ENCODE measurements at places on chromosomes 2 and 18. TPM values are rescaled to one million over a fixed set of nuclear protein-coding genes. Genes with fewer than 3 reads are reported as not detected.

- DNase-seq: no peak
Observed at GRCh38 chr2:215654148-215654819, 218.4 kb upstream of the FN1 start.

GRCh38 chr2:149180226-149180875, 141.9 kb downstream of the LYPD6B start:
- DNase-seq: no peak

DNA sequence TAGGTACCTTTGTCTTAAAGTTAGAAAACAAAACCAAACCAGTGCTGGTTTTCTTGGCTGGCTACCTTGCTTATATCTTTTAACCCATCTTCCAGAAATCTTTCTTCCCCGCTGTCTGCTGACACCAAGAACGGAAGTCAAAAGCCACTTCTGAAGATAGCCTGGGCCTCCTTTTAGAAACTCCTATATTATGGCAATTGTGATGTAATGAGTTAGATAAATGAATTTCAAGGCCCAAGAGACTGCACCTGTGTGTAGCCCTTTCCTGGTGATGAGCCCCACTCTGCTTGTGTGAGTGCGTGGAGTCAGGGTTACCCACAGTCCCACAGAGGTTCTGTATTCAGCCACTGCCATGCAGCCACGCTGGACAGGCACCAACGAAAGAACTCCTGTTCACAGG, 60.7 kb downstream of the ARMC9 start:
- no peak for DNase-seq

Gene USP14
- polyA plus RNA-seq: 58.1 TPM

Gene YPEL5
- 134 TPM for polyA plus RNA-seq

Gene SLC9A2
- polyA plus RNA-seq: 5.6 TPM

DNA sequence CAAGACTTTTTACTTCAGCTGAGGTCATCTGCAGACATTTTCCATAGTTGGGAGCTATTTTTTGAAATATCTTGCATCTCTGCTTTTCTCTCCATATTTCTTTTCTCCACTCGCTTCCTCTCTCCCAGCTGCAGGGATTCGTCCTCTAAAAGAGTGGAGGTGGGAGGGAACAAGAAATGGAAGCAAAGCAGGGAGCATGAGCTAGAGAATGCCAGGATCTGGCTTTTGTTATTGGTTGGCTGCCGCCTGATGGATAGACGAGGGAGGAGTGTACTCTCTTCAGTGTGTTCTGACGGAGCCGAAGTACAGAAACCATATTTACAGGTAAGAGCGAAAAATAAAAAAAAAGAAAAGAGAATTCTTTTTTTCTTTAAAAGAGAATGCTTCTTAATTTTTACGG, at the start of gene CSRNP3:
TSS of gene CSRNP3 (plus strand) at position 282 of the 400 bp plus-strand sequence. CDS start 125,368 bp downstream, outside the sequence.
- peak; percentile 81 for DNase-seq

- DNase-seq: no peak
Observed at GRCh38 chr18:56166914-56167313, 471.5 kb downstream of the TXNL1 start.

DNA sequence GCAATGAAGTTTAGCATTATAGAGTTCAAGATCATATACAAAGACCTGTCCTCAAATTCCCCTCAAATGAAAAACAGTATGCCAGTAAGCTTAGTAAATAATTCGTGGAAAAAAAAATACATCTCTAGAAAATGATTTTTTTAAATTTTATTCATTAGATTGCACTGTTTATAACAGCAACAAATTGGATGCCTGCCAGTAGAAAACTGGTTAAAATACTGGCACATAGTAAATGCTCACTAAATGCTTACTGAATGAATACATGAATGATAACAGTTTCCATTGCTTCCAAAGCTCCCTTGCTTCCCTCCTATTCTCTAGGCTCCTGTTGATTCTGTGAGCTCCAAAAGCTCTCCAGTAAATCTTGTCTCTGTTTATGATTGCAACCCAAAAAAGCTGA, 25.5 kb upstream of the SEH1L start:
- DNase-seq: no peak

DNA sequence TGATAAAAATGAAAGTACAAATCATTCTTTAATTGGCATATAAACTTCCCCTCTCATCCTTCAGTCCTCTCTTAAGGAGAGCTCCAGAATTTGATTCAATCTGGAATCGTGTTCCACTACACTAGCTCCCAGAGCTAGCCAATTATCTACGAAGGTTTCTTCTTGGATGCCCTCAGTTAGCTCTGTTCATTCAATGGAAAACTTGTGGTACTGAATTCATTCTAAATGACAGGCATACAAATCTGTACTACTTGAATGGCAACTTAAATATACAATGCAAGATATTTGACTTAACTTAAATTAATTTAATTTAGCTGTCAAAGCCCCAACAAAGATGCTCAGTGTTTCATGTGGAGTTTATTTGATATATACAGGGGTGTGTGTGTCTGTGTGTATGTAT, 1474.2 kb upstream of the CELF4 start:
- DNase-seq: no peak

GRCh38 chr2:161147856-161148255, 12.4 kb upstream of the TANK start:
- DNase-seq: no peak

- no peak for DNase-seq
Observed at GRCh38 chr2:44689516-44689915, 252.0 kb upstream of the SIX3 start.

Gene GAD1
- 0.91 TPM for polyA plus RNA-seq

DNA sequence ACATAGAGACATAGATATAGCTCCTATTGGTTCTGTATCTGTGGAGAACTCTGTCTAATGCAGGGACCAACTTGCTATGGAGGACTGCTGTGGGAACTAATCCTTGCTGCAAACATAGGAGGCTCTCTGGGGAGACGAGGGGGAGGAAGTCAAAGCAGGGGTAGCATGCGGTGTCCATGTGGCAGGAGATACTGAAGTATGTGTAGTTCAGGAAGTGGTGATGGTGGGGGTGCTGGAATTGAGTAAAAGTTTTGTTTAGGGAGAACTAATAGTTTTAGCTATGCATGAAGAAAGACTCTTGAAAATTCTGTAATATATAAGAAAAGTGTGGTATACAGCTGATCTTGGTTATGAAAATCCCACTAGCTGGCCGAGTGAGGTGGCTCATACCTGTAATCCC, 62.0 kb downstream of the ANKRD44 start:
- DNase-seq: no peak

DNA sequence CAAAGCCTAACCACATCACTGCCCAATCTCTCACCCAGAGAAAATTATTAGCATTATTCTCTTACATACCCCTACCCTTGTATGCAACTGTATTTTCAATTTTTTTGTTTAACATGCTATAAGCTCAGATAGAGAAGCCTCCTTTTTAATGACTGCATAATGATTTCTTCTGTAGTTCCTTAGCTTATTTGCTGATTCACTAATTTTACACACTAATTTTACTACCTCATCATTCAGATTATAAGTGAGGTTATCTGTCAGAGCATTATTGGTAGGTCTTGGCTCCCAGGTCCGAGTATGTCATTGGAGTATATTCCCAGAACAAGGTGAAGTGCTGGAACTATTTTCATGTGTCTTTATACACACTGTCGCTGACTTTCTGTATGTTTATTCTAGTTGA, 45.4 kb downstream of the RHBDD1 start:
- DNase-seq: no peak

DNA sequence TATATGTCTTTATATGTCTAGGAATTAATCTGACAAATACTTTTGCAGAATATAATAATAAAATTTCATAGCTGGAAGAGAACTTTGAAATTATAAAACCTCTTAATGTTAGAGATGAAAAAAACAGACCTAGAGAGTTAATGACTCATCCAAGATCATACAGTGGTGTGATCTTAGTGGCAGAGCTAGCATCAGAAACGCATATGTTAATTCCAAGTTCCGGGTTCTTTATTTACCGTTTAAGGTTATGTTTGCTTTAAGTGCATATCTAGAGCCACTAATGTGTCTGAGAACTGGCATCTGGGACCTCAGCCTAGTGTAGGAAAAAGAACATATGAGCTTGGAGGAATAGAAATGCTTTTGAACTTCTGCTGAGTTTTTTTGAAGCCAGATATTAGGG, 24.3 kb downstream of the CERS6 start:
- no peak for DNase-seq

- no peak for DNase-seq
Observed at GRCh38 chr2:59176737-59177136, 935.6 kb upstream of the FANCL start.

Gene NCL
- 1,115 TPM for polyA plus RNA-seq
